ENCODE measurements at places on chromosomes 5 and 9.

- no peak for DNase-seq
Measured at GRCh38 chr5:90438100-90438499, 28.5 kb upstream of the CETN3 start.

DNA sequence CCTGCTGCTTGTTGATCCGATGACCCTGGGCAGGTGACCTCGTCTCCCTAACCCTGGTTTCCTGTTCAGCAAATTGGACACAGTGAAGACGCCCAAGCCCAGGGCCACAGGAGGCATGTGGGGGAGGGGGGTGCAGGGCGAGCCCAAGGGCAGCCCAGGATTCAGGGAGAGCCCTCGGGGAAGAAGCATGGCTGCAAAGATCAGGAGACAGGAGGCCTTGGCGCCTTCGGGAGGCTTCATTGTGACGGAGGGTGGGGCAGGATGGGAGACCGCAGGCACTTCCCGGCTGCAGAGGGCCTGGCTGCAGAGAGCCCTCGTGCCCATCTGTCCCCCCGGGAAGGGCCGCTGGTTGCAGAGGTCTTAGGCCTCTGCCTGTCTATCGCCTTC lies 6.2 kb downstream of the ASS1 start:
- DNase-seq, result no peak

GRCh38 chr5:39547553-39548154 lies 122.9 kb upstream of the DAB2 start:
- DNase-seq, result no peak

DNA sequence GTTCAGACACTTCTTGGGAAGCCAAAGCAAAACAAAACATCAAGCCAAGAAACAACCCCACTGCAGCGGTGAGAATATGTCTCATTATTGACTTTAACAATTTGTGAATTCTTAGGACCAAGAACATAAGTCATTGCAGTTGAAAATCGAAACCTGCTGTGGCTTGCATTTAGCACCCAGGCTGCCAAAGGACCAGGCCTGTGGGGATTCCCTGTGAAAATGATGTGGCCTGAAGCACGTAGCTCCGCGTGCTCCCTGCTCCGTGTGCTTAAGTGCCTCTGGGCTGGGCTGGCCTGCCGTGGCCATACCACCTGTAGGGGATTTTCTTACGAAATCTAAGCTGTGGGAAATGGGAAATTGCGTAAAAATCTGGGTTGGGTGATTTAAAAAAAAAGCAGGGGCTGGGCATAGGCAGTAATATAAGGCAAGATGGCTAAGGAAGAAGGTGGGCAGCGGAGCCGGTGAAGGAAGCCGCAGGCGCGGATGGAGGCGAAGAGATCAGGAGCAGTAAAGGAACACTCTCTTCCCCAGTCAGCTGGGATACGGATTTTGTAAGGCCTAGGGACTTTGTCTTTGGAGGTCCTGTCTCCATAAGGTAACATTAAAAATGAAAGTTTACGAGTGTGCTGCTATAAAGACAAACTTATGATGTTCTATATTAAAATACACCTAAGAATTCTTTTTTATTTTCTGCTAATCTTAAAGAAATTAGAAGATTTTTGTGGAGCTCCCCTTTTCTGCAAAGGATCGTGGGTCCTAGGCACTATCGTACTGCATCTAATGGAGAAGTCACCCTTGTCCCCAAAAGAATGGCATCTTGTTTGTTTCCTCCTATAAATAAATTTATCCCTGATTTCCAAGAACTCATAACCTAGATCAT lies 189.6 kb upstream of the SEMA6A start:
- DNase-seq, result no peak

DNA sequence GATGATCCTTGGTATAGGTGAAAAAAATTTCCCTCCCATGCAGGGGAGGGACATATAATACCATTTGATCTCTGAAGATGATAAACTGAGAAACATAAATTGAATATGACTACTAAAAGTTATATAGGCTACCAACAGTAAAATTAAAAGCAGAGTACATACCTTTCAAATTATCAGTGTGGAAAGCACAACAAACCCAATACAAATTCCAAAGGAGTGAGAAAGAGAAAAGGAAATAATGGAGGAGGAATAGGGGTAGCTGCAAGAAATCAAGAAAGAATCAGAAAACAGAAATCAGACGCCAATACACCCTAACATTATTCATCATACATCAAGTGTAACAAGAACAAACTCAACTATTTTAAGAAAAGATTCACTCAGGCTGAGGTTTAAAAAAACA lies 17.7 kb downstream of the GNAQ start:
- DNase-seq, result no peak

- DNase-seq, result no peak
Measured at GRCh38 chr9:115192835-115193525, 75.0 kb upstream of the TNC start.

DNA sequence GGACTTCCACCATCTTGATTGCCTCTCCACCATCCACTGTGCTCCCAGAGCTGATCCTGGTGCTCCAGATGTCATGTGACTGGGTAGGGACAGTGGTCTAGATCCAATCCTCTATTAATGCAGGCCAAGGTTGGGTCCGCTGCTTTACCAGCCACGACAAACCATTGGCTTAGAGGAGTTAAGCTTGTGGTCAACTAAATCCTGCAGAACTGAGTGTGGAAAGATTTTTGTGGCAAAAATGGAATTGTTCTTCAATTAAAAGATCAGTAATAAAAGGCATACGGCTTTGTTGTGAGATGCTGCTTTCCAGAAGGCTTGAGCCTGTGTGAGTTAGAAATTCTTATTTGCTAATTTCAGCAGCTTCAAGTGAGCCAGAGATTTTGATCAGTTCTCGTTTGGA lies 30.7 kb downstream of the SLC1A3 start:
- DNase-seq, result no peak

DNA sequence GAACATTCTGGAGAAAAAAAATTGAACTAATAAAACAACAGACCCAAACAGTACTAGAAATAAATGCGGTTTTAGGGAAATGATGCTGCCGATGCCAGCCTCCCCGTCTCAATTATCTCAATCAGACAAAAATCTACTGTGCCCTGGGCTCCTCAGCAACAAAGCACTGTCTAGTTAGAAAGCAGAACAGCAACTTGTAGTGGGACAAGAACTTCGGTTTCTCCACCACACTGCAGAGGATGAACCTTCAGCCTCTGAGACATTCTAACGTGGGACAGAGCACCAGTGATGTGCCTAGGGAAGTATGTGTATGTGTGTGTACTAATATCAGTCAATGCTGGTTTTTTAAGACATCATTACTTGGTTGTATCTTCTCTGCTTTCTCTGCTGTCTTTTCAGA lies 11.1 kb upstream of the CAST start:
- DNase-seq, result no peak

- no peak for DNase-seq
Measured at GRCh38 chr9:104780796-104781395, 17.0 kb downstream of the NIPSNAP3B start.

GRCh38 chr5:15737871-15738664 lies 238.1 kb downstream of the FBXL7 start:
- no peak for DNase-seq

GRCh38 chr9:13570068-13570974 lies 290.8 kb upstream of the MPDZ start:
- no peak for DNase-seq

DNA sequence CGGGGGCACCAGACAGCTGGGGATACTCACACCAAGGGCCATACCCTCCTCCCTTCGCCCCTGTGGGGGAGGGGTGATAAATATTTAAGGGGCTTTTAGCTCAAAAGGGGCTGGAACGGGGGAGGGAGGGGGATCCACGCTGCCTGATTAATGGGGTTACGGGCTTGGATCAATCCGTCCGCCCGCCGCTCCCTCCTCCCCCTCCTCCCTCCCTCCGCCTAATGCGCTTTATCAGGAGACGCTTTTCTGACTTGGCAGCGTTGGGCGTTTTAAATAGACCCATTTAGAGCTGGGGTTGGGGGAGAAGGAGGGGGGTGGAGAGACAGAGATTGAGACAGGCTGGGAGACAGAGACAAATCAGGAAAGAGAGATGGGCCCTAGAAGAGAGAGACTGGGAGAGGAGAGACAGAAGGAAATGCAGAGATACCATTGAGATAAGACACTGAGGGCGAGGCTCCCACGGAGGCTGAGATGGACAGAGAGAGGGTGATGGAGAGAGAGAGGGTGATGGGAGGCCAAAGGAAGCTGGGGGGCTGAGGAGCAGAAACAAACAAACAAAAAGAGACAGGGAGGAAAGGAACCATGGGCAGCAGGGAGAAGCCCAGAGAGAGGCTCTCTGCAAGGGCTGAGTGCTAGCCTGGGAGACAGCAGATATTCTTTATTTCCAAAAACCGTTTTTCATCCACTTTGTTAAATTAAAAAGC lies 10.3 kb downstream of the CNTFR start:
- DNase-seq, result peak; percentile 40

- DNase-seq, result no peak
Measured at GRCh38 chr5:168401226-168401625, 85.0 kb upstream of the RARS1 start.

DNA sequence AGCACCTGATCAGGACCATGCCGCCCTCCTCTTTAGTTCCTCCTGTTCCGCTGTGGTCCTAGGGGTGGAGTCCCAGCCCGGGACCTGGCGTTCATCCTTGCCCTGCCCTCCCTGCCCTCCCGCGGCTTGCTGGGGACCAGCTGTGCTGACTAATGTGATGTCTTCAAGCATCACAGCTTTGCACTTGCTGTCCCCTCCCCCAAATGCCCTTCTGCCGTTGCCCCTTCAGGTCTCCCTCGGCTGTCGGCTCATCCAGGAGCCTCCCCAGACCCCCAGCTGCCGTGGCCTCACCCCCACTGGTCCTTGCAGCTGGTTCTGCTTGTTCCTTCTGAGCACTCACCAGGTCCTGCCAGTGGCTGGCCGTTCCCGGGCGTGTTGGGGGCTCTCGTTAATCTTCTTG lies 19.9 kb downstream of the RXRA start:
- no peak for DNase-seq

GRCh38 chr9:136270173-136270705 lies 24.6 kb upstream of the QSOX2 start:
- DNase-seq, result no peak

GRCh38 chr5:180470966-180471582 lies 23.1 kb upstream of the CNOT6 start:
- DNase-seq, result peak; percentile 74

DNA sequence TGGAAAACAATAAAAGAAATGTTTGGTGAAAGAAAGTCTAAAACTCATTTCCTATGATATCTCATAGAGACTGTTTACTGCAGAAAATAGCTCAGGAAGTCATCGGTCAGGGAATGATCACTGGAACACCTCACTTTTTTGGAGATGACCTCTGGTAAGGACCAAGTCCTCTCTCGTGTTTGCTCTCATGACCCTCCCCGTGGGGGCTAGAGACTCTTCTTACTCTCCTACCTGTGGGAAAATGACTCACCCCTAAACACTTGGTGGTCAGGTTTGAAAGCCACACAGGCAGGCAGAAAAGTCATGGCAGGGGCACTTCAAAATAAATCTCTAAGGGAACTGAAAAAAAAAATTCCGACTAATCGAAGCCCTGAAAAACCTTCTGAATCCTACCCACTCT lies 48.2 kb downstream of the FAM240B start:
- DNase-seq, result no peak

- DNase-seq, result no peak
Measured at GRCh38 chr5:111745075-111745739, 11.8 kb downstream of the NREP start.

GRCh38 chr5:36418152-36418979 lies 116.7 kb upstream of the RANBP3L start:
- no peak for DNase-seq

GRCh38 chr9:97660340-97660739 lies 26.7 kb downstream of the NCBP1 start:
- no peak for DNase-seq

GRCh38 chr5:150590979-150591695 lies 49.3 kb upstream of the SYNPO start:
- peak; percentile 33 for DNase-seq

GRCh38 chr5:149056616-149057165 lies 6.2 kb downstream of the SH3TC2 start:
- DNase-seq, result no peak

DNA sequence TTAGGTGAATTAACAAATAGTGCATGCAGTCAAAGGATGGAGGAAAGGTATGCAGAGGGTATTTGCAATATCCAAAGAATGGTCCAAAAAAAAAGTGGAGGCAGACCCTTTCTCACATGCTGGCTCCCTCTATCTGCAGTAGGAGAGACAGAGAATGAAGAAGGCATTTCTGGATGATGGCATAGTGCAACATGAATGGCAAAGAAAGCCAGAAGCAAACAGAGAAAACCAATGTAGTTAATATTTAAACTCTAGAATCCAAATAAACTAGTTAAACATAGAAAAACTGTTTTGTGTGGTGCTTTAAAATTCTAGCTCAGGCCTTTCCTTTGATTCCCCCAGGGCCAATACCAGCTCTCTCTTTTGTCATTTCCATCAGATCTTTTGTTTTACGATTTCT lies 403.1 kb upstream of the WWC1 start:
- DNase-seq, result no peak

GRCh38 chr5:157477814-157478494 lies 17.9 kb downstream of the NIPAL4 start:
- no peak for DNase-seq

- DNase-seq, result no peak
Measured at GRCh38 chr9:38006163-38006562, 62.9 kb downstream of the SHB start.

- DNase-seq, result no peak
Measured at GRCh38 chr9:124266139-124266825, 8.5 kb downstream of the NEK6 start.

DNA sequence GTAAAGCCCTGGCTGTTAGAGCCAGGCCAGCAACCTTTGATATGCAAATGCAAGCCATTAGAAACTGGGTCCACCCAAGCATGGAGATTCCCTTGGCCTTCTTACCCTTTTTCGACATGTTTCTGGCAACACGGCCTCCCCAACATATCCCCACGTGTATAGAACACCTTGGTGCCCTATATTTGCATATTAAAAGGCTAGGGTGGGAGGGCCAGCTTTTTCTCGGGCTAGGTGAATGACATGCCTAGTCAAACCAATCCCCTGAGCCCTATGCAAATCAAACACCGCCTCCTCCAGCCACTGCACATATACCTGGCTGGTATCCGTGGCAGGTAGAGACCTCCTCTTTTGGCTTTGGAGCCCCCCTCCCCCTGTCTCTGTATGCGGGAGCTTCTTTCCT lies 55.6 kb upstream of the ZFR start:
- peak; percentile 69 for DNase-seq
